Renal cortical epithelial cell (primary cell): ENCODE measurements at places on chromosomes 3 and 15.
A peak's percentile ranks its signal among the peaks of the same experiment; 100 is the strongest.

- DNase-seq = no peak
Measured at GRCh38 chr3:55676643-55677042, 189.5 kb upstream of the WNT5A start.

DNA sequence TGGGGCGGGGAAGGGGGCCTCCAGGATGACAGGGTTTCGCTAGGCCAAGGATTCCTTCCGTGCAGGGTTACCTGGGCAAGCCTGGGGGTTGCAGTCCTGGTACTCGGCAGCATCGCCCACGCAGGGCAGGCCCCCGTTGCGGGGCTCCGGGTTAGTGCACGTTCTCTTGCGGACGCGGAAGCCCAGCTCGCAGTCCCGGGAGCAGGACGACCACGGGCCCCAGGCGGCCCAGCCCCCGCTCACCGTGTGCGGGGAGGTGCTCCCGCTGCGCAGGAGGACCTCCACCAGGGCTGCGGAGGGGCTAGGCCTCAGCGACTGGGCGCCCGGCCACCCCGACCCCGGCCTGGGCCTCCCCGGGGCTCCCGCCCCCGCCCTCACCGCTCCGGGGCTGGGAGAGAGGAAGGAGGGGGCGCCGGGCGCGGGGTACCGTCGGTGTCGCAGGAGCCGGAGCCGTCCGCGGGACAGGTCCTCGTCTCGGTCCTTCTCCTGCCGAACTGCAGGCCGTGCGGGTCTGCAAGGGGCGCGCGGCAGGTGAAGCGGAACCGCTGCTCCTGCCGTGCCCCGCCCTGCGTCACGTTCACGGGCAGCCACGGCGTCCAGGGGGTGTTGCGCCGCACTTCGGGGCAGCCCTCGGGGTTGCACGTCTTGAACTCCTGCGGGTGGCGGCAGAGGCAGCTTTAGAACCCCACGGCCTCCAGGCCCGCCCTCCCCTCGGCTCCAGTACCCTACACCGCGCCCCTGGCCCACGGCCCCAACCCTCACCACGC, 114.6 kb downstream of the SEMA5B start:
- no peak for DNase-seq

GRCh38 chr3:9022305-9023225, 59.3 kb upstream of the RAD18 start:
- DNase-seq = no peak

- DNase-seq = no peak
Measured at GRCh38 chr3:142081178-142081577, 68.2 kb downstream of the TFDP2 start.

DNA sequence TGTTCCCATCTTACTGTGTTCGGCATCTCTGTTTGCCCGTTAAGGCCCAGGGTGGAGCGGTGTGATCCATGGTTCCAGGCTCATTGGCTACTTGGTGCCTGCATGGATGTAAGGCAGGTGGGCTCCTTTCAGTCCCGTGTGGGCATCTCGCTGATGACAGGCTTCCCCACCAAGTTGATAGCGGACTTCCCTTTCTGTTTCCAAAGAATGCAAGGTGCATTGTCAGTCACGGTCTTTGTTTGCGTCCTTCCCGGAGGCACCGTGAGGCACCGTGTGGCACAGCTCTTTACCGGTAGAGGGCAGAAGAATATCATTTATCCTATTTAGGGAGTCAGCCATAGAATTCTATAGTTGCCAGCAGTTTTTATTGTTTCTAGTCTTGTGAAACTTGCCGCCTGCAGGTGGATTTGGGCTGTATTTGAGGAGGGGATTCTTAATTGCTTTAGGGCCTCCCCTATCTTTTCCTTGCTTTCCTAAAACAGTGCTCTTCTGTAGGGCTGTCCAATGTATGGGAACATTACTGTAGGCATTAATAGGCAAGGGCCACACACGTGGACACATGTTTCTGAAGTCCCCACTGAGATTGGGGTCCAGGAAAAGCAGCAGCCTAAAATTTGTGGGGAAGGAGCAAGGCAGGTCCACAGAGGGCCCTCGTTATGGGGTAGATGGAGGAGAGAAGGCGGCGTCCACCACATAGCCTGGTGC, 244.1 kb downstream of the SLCO3A1 start:
- peak; percentile 47 for DNase-seq
